Caki2 (cell line): ENCODE measurements at places on chromosomes 6 and 20. TPM values are rescaled to one million over a fixed set of nuclear protein-coding genes. Genes with fewer than 3 reads are reported as not detected.

Gene DZANK1
- total RNA-seq, result 2.7 and 5.0 TPM in 2 replicates

Gene SLC32A1
- not detected in 2 replicates for total RNA-seq

Gene SIGLEC1
- not detected in 2 replicates for total RNA-seq

Gene PHACTR1
- not detected in 2 replicates for total RNA-seq

Gene BFSP1
- total RNA-seq, result 26.7 and 37.0 TPM in 2 replicates

Gene NHLRC1
- total RNA-seq, result 1.1 and 2.5 TPM in 2 replicates

Gene ASIP
- total RNA-seq, result not detected in 2 replicates

Gene TRIM40
- not detected in 2 replicates for total RNA-seq

Gene OR2J3
- not detected in 2 replicates for total RNA-seq

Gene ZNF292
- 9.6 and 10.7 TPM in 2 replicates for total RNA-seq

Gene BPIFA1
- not detected in 2 replicates for total RNA-seq

Gene LRRC73
- 0.20 and 0.29 TPM in 2 replicates for total RNA-seq

Gene TMEM244
- total RNA-seq, result not detected in 2 replicates

Gene GRM4
- 1.2 TPM in 1 of 2 replicates, not detected in the other for total RNA-seq

Gene UNC5CL
- 1.1 and 4.4 TPM in 2 replicates for total RNA-seq

Gene GPLD1
- total RNA-seq, result 1.3 and 4.9 TPM in 2 replicates

Gene FARS2
- total RNA-seq, result 21.0 and 24.0 TPM in 2 replicates

Gene LY86
- total RNA-seq, result not detected in 2 replicates

Gene PPP1R14C
- 14.6 and 28.8 TPM in 2 replicates for total RNA-seq

Gene SALL4
- 2.9 TPM in 1 of 2 replicates, not detected in the other for total RNA-seq

Gene HAO1
- total RNA-seq, result not detected in 2 replicates
